ENCODE measurements at places on chromosomes 6 and 20.
A peak's percentile ranks its signal among the peaks of the same experiment; 100 is the strongest.

DNA sequence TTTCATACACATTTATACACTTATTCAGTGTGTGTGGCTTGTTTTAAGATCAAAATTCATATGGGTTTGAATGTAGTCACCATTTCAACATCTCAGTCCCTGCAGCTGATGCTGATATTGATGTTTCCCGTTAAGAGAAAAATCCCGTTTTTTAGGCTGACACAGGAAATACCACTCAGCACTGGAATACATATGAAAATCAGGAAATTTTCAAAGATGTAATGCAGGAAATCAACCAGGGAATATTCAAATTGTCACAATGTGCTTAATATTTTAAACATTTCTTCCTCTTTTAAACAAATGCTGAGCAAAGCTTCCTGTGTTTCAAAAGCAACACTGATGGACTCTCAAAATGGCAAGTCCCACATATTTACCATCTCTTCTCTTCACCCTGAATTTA, 94.5 kb upstream of the MARCKS start:
- DNase-seq = no peak

DNA sequence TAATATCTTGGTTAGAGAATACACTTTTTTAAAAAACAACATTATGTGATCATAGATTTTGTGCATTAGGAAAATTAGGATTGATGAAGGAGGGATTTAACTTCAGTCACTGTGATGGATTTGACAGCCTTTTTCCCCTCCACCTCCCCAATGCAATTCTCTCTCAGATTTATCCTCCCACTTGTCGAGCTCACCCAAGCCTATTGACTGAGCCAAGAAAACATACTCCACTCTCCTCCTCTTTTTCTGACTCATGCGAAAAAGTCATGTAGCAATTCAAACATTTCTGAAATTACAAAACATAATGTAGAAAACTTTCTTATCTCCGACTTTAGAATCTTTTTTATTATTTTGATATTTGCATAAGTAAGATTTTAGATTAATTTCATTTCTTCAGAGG, 24.1 kb downstream of the KLHL32 start:
- no peak for DNase-seq

- no peak for DNase-seq
Measured at GRCh38 chr6:137740967-137741761, 125.9 kb upstream of the TNFAIP3 start.

DNA sequence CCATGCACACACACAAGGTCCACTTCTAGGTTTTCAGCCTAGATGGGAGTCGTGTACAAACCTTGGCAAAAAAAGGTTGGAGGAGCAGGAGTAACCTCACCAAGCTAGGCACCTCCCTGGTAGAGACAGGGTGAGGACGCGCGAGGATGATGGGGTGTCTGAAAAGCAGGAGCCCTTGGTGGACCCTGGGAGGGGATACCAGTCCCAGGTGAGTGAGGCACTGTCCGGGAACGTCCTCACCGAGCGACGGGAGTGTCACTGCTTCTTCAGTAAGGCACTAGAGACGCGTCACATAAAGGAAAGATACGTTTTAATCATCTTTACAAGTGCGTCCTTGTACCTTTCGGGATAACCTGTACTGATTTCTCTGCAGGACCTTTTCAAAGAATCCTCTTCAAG, 29.4 kb upstream of the ZBP1 start:
- DNase-seq = no peak

DNA sequence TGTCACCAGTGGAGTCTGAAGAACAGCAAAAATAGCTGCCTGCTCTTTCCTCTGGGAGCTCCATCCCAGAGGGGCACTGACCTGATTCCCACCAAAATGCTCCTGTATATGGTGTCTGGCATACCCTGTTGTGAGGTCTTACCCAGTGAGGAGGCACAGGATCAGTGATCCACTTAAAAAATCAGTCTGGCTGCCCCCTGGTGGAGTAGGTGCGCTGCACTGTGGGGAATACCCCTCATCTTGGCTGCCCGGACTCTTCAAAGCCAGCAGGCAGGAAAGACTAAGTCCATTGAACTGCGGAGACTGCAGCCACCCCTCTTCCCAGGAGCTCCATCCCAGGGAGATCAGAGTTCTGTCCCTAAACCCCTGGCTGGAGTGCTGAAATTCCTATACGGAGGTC, 230.9 kb upstream of the HTR1E start:
- DNase-seq = no peak

DNA sequence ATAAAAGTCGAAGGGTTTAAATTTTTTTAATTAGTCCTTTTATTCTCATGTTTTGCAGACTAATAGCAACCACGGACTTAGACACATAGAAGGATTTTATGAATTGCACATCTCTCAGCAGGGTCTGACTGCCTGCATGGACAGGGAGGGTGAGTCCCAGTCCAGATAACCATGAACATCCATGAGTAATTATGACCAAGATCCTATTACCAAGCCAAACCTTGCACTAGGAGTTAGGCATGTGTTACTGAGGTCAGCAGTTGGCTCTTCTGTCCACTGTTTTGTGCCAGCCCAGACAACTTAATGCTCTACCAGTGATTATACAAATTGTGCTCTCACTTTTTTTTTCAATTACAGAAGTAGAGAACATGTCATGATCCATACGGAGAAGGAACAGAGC, 211.2 kb downstream of the MAFB start:
- DNase-seq = no peak

DNA sequence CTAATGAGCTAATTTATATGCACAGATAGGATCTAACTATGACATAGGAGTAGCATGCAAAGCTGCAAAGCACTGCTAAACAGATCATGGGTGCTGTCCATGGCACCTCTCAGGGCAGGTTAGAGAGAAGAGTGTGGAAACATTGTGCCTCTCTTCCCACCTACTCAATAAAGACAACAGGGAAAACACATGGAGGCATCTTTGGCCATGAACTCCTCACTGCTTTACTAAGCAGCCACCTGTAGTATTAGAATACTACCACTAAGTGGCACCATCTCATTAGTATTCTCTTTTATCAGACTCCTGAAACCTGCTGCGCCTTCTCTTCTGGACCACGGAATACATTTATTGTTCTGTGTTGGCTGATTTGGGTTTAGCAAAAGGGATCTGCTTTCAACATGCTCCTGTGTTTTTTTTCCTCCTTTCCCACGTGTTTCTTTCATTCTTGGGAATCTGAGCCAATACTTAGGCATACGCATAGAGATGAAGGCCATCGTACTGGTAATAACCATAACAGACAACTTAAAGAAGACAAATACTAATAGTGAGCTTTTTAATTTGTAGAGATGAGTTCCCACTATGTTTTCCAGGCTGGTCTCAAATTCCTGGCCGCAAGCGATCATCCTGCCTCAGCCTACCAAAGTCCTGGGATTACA, 9.4 kb upstream of the HDDC2 start:
- no peak for DNase-seq

DNA sequence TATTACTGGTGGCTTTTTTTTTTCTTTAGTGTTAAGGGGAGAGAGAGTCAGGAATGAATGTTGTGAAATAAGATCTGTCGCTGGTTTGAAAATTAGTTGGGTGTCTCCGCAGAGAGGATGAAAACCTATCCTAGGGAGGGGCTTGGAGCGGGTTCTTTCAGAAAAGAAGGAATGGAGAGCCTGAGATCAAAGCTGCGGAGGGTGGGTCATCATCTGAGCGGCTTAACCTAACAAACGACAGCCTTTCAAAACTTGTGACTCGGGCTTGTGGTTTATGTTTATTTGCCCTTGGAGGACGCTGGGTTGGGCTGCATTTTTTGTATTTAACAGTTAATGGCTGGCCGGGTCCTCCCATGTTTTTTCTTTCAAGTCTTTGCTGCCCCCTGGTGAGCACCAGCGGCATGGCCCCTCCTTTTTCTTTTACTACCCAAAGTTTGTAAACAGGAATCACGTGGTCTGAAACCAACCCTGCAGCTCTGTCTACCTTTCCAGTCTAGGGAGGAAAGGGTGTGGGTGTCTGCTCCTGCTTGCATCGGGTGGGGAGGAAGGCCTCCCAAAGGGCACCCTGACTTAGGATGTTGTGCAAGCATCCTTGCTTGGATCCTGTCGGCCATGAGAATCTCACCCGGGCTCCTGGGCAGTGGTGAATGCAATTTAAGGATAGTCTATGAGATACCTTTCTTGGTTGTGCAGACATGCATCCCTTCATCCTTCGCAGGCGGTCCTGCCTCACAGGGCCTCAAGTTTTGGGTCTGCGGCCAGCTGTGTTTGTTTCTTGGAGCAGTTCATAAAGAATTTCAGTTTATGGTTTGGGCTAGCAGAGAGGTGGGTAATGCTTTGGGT, 2.2 kb downstream of the PIM1 start:
- peak; percentile 76 for DNase-seq

GRCh38 chr20:35463455-35464300, 8.3 kb downstream of the CEP250 start:
- DNase-seq = peak; percentile 14

GRCh38 chr6:16285467-16286150, 47.2 kb downstream of the GMPR start:
- no peak for DNase-seq

GRCh38 chr6:100096341-100096740, 102.3 kb upstream of the MCHR2 start:
- no peak for DNase-seq

GRCh38 chr20:31914170-31914569, 37.7 kb downstream of the PDRG1 start:
- DNase-seq = no peak

GRCh38 chr6:161701056-161701455, 427.2 kb upstream of the AGPAT4 start:
- DNase-seq = no peak

GRCh38 chr6:139821676-139822223, 447.3 kb upstream of the CITED2 start:
- DNase-seq = no peak

DNA sequence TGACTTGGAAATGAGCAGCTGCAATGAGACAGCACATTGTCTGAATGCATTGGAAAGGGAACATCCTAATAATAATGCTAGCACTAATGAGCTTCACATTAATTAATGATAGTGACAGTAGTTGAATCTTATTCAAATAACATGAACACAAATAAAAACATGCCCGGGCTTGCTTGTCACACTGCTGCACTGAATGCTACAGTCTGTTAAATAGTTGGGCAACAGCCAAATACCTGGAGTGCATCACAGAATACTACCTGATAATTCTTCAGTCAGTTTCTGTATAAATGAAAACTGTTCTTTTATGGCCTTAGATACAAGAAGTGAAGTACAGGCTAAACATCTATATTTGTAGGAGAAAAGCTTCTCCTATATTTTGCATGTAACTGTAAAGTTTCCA, 458.7 kb downstream of the RNF144B start:
- DNase-seq = no peak

- DNase-seq = peak; percentile 86
Measured at GRCh38 chr6:32984622-32985389, 16.4 kb downstream of the BRD2 start.

DNA sequence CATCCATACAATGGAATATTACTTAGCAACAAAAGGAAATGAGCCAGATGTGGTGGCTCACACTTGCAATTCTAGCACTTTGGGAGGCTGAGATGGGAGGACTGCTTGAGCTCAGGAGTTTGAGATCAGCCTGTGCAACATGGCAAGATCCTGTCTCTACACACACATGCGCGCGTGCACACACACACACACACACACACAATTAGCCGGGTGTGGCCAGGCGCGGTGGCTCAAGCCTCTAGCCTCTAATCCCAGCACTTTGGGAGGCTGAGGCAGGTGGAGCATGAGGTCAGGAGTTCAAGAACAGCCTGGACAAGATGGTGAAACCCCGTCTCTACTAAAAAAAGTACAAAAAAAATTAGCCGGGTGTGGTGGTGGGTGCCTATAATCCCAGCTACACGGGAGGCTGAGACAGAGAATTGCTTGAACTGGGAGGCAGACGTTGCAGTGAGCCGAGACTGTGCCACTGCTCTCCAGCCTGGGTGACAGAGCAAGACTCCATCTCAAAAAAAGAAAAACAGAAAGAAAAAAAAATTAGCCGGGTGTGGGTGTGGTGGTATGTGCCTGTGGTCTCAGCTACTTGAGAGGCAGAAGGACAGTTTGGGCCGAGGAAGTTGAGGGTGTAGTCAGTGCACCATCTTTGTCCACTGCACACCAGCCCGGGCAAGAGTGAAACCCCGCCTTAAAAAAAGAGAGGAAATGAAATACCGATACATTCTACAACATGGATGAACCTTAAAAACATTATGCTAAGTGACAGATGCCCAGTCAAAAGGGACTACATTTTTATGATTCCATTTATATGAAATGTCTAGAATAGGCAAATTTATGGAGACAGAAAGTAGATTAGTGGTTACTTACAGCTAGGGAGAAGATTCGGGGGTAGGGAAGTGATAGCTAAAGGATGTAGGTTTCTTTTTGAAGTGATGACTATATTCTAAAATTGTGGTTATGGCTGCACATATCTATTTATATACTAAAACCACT, 52.5 kb downstream of the RBL1 start:
- no peak for DNase-seq

DNA sequence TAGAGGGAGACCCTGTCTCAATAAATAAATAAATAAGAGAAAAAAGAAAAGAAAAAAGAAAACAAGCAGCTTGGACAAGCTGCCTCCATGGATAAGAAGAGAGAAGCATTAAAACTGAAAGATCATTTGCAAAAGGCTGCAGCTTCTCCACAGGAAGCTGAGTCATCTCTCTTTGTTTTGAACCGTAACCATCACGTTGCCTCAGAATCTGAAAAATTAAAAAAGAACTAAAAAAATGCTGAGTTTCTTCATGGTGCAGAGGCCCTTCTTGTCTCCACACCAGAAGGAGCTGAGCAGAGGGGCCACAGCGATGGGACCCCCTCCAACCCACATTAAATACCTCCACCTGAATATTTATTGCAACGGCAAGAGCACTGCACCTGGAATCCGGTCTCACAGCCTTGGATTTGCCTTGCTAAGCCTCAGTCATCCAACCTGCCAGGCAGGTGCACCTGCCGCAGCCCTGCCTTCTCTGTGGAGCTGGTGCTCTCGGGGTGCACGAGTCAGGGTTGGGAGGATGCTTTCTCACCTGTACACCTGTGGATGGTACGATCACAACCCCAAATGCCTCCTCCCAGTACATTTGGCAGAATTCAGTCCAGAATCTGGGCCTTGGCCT, 28.1 kb downstream of the TOX2 start:
- DNase-seq = no peak

GRCh38 chr20:45128099-45128498, 3.8 kb upstream of the WFDC12 start:
- DNase-seq = no peak

- DNase-seq = peak; percentile 96
Measured at GRCh38 chr6:142146828-142147662, at the start of the genes NMBR and VTA1. Gene NMBR (minus strand): TSS chr6:142147122. CDS start chr6:142088658, 58,464 bp downstream. Gene VTA1 (plus strand): TSS chr6:142147263. CDS start chr6:142147288, 25 bp downstream.

GRCh38 chr20:46809706-46810360, 84.8 kb upstream of the EYA2 start:
- no peak for DNase-seq

- DNase-seq = no peak
Measured at GRCh38 chr6:78570044-78570443, 297.3 kb upstream of the IRAK1BP1 start.

DNA sequence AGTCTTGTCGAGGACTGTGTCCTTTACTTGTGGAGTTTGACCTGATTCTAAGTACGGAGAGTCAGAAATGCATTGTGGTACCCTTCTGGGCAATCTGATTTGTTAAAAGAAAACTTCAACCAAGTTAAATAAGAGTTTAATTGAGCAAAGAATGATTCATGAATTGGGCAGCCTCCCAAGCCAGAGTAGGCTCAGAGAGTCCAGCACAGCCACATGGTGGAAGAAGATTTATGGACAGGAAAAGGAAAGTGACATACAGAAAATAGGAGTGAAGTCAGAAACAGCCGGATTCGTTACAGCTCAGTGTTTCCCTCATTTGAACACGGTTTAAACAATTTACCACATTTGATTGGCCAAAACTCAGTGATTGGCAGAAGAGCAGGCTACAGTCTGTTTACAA, 329.2 kb downstream of the DHX35 start:
- DNase-seq = no peak

GRCh38 chr6:80388507-80388906, 282.0 kb downstream of the BCKDHB start:
- DNase-seq = no peak

Data from stimulated activated CD8-positive, alpha-beta memory T cell treated with anti-CD3 and anti-CD28 coated beads, Interleukin-7, amount 100 ng/mL, for 4 hours (primary cell).